ENCODE measurements at places on chromosomes 3 and 15.

GRCh38 chr3:40465111-40465407 lies 7.9 kb downstream of the RPL14 start:
- no peak for ATAC-seq

DNA sequence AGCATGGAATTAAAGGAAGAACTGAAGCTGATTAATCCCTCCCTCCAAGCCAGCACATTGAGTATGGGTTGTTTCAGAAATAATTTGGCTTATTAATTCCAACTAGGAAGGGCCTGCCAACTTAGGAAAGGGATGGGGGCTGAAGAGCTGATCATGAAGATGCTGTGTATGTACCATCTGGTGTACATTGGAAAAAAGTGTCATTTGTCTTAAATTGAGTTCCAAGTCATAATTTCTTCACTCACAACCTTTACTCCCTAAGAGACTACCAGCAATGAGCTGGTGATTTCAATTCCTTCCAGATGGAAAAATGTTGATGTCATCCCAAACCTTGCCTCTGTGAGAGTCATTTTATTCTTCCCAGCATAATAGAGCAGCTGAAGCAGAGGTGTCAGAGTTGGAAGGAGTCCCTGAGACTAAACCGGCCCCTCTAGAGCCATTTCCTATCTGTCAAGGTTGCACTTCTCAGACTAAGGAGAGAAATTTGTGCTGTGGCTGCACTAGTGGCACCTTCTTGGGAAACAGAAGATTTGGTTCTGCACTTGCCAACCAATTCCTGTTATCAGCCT lies 79.4 kb downstream of the GTPBP8 start:
- no peak for ATAC-seq

- no peak for ATAC-seq
Observed at GRCh38 chr3:164468055-164468454, 610.2 kb downstream of the SI start.

DNA sequence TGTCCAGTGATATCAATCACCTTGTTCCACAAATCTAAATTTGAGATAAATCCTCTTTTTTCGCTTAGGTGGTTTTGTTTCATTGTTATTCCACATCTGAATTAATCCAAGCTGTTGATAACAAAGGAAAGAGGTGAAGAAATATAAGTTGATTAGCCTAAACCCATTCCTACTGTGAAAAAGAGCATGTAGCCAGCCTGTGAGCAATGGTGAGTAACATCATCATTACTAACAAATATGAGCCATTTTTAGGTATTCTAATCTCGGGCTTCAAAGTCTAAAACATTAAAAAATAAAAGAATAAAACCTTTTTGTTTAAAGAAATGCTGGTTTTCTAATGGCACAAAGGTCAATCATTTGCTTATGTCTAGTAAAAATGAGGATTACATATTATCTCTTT lies 52.1 kb upstream of the P3H2 start:
- no peak for ATAC-seq

- no peak for ATAC-seq
Observed at GRCh38 chr3:105177576-105177975, 189.1 kb upstream of the ALCAM start.

GRCh38 chr3:72973031-72973723 lies 23.4 kb upstream of the PPP4R2 start:
- ATAC-seq: no peak

DNA sequence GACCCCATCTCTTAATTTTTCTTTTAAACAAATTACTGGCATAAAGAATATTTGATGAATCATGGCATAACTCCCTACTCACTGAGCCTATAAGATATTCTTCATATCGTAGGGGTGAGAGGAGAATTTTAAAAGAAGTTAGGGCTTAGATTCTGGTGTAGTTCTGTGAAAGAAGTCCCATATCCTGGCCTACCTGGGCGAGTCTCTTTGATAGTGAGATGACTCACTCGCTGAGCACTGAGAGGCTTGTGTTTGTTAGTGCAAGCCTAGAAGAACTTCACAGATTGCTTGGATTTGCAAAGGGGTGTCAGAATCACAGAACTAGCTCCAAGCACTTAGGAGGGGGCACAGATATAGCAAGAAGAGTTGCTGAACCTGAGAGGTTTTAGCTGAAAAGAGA lies 133.8 kb upstream of the TMC3 start:
- no peak for ATAC-seq

DNA sequence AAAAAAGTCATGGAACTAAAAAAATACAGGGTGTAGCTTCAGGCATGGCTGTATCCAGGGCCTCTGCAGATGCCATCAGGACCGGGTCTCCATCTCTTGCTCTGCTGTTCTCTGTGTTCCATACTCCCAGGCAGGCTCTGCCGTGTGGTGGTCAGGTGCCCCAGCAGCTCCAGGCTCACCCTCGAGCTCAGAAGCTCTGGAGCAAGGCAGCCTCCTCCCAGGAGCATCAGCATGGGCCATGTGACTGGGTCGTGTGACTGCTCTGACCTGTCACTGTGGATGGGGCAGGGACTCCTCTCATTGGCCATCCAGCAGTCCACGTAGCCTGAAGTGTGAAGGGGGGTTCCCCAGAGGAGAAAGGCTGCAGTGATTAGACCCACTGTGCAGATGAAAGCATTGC lies 8.5 kb downstream of the FBLN2 start:
- ATAC-seq: no peak

GRCh38 chr3:160346511-160346910 lies 52.5 kb downstream of the IFT80 start:
- no peak for ATAC-seq

- ATAC-seq: peak; percentile 10
Observed at GRCh38 chr3:127792541-127793292, 29.6 kb downstream of the MGLL start.

DNA sequence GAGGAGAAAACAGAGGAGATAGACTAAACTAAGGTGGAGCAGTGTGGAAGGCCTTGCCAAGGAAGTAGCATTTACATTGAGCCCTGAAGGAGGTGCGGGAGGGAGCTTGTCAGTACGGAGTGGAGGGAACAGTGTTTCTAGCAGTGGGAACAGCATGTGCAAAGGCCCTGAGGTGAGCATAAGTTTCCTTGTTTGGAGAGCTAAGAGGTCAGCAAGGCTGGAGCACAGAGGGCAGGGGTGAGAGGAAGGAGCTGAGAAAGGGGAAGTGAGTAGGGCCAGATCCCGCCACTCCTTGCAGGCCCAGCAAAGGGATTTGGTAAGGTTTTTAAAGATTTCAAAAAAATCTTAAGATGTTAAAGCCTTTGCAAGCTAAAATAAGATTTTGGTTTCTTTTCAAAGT lies 70.1 kb downstream of the HMCES start:
- no peak for ATAC-seq

DNA sequence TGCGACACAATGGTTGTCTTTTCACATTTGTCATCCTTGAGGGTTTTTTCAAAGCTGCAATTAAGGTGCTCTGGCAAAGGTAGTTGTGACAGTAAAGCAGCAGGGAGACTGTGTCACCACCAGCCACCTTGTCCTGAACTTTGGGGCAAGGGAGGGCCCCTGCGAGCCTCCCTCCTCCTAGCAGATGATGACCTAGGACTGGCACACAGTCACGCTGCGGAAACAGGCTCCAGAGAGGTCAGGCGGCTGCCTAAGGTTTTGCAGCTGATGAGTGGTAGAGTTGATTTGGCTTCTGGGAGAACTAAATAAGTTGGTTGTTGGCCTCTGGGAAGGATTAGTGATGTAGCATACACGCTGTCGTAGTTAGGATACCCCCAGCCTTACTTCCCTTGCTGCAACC lies 62.7 kb downstream of the PDIA5 start:
- ATAC-seq: peak; percentile 15

- ATAC-seq: no peak
Observed at GRCh38 chr3:165984589-165984988, 147.4 kb upstream of the BCHE start.

- ATAC-seq: no peak
Observed at GRCh38 chr15:90558171-90558573, 28.4 kb downstream of the CRTC3 start.

- ATAC-seq: no peak
Observed at GRCh38 chr3:169365993-169366915, 297.3 kb downstream of the MECOM start.

DNA sequence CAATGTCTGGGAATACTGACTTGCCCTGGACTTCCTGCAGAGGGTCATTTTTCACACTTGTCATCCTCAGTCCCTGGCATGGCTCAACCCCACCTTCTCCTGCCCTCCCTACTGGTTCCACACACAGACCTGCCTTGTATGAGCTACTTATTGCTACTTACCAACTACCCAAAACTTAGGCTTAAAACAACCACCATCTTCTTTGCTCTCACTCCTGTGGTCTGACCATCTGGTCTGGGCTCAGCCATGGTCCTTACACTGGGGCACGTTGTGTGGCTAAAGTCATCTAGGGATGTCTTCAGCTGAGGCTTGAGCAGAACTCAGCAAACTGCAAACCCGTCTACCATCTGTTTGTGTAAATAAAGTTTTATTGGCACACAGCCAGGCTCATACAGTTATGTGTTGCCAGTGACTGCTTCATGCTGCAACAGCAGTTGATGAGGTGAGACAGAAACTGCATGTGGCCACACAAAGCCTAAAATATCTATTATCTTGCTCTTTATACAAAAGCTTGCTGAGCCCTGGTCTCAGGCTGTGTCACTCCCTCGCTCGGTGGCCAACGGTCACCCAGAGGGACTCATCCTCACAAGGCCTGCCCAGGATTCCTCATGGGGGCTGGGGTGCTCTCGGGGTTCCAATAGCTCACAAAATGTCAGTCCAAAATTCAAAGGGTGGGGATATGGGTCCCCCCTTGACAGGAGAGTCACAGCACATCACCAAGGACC lies 43.5 kb downstream of the KLF15 start:
- ATAC-seq: no peak

DNA sequence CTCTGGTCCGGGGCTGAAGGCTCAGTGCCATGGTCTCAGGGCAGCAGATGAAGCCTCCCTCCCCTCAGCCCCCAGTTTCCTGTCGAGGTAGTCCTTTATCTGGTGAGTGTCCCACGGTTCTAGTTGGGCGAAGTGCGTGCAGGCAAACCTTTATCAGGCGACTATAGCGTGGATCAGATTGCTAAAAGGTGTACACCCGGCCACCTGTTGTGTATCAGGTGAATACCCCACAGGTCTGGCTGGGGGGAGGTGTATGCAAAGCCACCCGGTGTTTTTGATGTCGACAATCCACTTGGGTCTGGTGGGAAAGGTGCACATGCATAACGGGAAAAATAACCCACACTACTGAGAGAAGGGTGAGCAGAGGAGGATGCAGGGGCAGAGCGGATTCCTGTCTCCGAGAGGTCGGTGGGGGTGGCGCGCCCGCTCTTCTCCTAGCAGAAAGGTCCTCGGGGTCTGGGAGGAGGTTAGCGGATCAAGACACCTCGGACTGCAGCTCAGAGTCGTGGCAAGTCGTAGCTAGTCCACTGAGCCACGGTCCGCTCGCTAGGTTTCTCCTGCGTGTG lies 507 bp downstream of the SLC12A6 start:
- ATAC-seq: no peak

GRCh38 chr15:64698823-64699222 lies 76.6 kb downstream of the RBPMS2 start:
- ATAC-seq: no peak

Data from motor neuron (in vitro differentiated cells).